ENCODE measurements at places on chromosomes 1 and 21.

- peaks cover 4% of the 10 kb centered on the region for H3K36me3 ChIP-seq
- H3K4me3 ChIP-seq = no peak overlapping the region
- no peak for DNase-seq
- H3K4me1 ChIP-seq = peaks cover 11% of the 10 kb centered on the region
Measured at GRCh38 chr1:218304281-218305039, 19.4 kb downstream of the RRP15 start.

DNA sequence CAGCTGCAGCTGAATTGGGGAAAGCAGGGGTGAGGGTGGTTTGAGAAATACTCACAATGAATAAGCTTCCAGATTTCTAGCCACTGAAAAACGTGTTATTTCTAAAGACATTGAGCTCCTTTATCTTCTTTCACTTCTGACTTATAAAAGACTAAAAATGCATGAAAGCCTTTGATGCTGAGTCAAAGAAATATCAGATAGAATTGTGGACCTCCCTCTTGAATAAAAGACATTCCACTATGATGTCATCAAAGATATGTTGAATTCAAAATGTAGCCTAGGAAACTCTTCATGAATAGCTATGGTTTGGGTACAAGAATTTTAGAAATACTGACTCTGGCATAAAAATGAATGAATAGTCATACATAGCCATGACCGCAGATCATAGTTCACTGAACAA lies 44.7 kb upstream of the COL24A1 start:
- no peaks in the 10 kb centered on the region for H3K36me3 ChIP-seq
- H3K4me1 ChIP-seq = no peaks in the 10 kb centered on the region
- H3K27me3 ChIP-seq = no peaks in the 10 kb centered on the region

DNA sequence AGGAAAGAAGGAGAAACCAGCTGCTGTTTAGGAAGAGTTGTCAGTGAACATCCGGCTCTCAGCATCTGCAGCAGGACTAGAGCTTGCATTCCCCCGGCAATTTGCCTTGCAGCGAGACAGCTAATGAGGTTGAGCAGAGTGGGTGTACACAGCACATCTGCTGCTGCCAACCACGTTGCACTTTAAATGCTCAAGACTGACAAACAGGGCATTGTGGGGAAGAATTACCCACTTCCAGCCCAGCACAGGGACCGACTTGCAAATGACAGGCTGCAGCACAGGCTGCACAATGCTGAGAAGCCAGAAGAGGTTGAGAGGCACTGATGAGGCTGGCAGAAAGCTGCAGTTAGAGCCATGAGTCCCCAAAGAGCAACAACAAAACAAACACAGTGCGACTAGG lies 47.5 kb upstream of the PLA2G2C start:
- H3K27ac ChIP-seq = no peak overlapping the region
- no peaks in the 10 kb centered on the region for H3K36me3 ChIP-seq
- DNase-seq = no peak
- peaks cover 62% of the 10 kb centered on the region for H3K27me3 ChIP-seq
- no peak overlapping the region for H3K4me3 ChIP-seq

- peaks cover 5% of the 10 kb centered on the region for H3K36me3 ChIP-seq
- no peak for DNase-seq
- peak overlapping the region; percentile 81 for H3K4me3 ChIP-seq
- H3K27ac ChIP-seq = no peak overlapping the region
Measured at GRCh38 chr1:220879509-220880361, 492 bp downstream of the HLX start.

DNA sequence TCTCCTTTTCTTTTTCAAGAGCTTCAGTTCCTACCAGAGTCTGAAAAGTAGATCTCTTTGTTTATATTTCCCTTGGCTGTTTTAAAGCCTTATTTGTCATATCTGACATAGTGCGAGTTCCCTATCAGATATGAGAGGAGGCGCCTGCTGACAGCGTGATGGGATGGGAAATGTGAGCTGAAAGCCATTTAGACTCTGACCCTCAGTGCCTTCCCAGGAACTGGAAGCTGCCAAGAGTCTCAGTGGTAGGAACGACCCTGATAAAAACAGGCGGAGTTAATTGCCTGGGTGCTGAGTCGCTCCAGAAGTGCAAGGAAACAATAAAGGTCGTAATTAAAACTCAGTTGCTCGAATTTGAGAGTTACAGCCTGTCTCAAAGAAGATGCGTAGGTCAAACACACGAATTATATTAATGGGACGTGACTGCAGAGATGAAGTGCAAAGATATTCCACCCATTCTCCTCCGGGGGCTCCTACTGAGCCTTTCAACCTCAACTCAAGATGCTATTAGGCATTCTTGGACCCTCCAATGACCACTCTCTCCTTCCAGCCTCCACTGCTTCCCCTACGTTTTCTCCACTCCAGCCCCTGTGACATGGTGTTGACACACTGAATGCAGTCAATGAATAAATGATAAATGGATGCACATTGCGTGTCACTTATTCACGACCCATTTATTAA lies 84.6 kb downstream of the KAZN start:
- H3K4me3 ChIP-seq = no peak overlapping the region
- no peaks in the 10 kb centered on the region for H3K27me3 ChIP-seq
- H3K4me1 ChIP-seq = peaks cover 2% of the 10 kb centered on the region
- DNase-seq = no peak
- H3K27ac ChIP-seq = no peak overlapping the region

GRCh38 chr1:37574834-37575480 lies 18.2 kb downstream of the DNALI1 start:
- H3K36me3 ChIP-seq = peaks cover 5% of the 10 kb centered on the region
- H3K4me1 ChIP-seq = peaks cover 2% of the 10 kb centered on the region
- no peaks in the 10 kb centered on the region for H3K27me3 ChIP-seq
- H3K27ac ChIP-seq = peak overlapping the region; percentile 61
- H3K4me3 ChIP-seq = peak overlapping the region; percentile 63

DNA sequence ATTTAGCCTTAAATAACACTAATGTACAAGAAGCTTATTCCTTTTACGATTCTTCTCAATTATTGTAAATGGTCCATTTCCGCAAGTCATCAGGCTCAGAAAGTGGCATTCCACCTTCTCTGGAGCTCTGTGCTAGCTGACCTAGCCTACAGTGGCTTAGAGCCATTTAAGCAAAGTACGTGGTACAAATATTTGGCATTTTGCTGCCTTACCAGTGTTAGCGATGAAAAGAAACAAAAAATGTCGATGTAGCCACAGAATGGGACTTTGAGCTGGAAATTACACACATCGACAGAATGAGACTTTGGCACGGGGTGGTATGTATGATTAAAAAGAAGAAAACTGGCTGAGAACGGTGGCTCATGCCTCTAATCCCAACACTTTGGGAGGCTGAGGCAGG lies 26.1 kb downstream of the OVAAL start:
- peak overlapping the region; percentile 28 for H3K4me3 ChIP-seq
- DNase-seq = no peak
- peaks cover 3% of the 10 kb centered on the region for H3K27me3 ChIP-seq
- no peaks in the 10 kb centered on the region for H3K36me3 ChIP-seq

GRCh38 chr1:52769346-52770033 lies 43.2 kb downstream of the ZYG11B start:
- H3K4me3 ChIP-seq = no peak overlapping the region
- no peaks in the 10 kb centered on the region for H3K27me3 ChIP-seq
- H3K27ac ChIP-seq = peak overlapping the region; percentile 73
- H3K36me3 ChIP-seq = peaks cover 2% of the 10 kb centered on the region
- DNase-seq = no peak
- H3K4me1 ChIP-seq = peaks cover 15% of the 10 kb centered on the region

GRCh38 chr1:43042773-43043457 lies 84.2 kb upstream of the SLC2A1 start:
- H3K27me3 ChIP-seq = peaks cover 8% of the 10 kb centered on the region
- H3K27ac ChIP-seq = no peak overlapping the region
- no peak overlapping the region for H3K4me3 ChIP-seq
- peaks cover 8% of the 10 kb centered on the region for H3K4me1 ChIP-seq
- no peaks in the 10 kb centered on the region for H3K36me3 ChIP-seq

GRCh38 chr1:84700070-84700469 lies 9.8 kb upstream of the SSX2IP start:
- peaks cover 2% of the 10 kb centered on the region for H3K36me3 ChIP-seq
- H3K27ac ChIP-seq = no peak overlapping the region
- no peak for DNase-seq
- H3K4me3 ChIP-seq = no peak overlapping the region
- peaks cover 19% of the 10 kb centered on the region for H3K27me3 ChIP-seq

DNA sequence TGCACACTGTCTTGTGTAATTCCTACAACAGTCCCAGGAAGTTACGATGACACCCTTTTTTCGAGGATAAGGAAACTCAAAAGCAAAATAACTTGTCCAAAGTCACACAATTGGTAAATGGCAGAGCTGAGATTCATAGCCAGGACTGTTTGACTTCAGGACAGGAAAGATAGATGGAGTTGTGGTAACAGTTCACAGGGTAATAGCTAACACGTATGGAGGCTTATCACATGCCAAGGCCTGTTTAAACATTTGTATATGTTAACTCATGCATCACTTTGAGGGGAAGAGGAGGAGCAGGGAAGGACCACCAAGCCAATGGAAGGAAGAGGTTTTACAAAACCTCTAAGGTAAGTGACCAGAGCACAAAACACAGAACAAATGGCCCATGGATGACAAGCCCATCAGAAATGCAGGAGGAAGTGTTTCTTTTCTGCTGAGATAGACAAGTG lies 2.8 kb downstream of the DHCR24 start:
- peaks cover 12% of the 10 kb centered on the region for H3K27me3 ChIP-seq
- DNase-seq = no peak
- H3K4me1 ChIP-seq = peaks cover 31% of the 10 kb centered on the region
- H3K36me3 ChIP-seq = peaks cover 2% of the 10 kb centered on the region
- no peak overlapping the region for H3K27ac ChIP-seq

GRCh38 chr21:26003404-26003803 lies 167.2 kb downstream of the APP start:
- no peak overlapping the region for H3K27ac ChIP-seq
- H3K36me3 ChIP-seq = peaks cover 3% of the 10 kb centered on the region
- DNase-seq = no peak
- H3K4me3 ChIP-seq = no peak overlapping the region

- no peaks in the 10 kb centered on the region for H3K4me1 ChIP-seq
- H3K36me3 ChIP-seq = no peaks in the 10 kb centered on the region
- peaks cover 28% of the 10 kb centered on the region for H3K27me3 ChIP-seq
- DNase-seq = no peak
- H3K4me3 ChIP-seq = no peak overlapping the region
Measured at GRCh38 chr1:175564119-175564518, 179.3 kb downstream of the TNR start.

GRCh38 chr21:42651515-42652401 lies 1.7 kb upstream of the PDE9A start:
- no peaks in the 10 kb centered on the region for H3K36me3 ChIP-seq
- peak overlapping the region; percentile 63 for H3K4me3 ChIP-seq
- H3K4me1 ChIP-seq = peaks cover 20% of the 10 kb centered on the region
- DNase-seq = no peak
- peak overlapping the region; percentile 37 for H3K27ac ChIP-seq

DNA sequence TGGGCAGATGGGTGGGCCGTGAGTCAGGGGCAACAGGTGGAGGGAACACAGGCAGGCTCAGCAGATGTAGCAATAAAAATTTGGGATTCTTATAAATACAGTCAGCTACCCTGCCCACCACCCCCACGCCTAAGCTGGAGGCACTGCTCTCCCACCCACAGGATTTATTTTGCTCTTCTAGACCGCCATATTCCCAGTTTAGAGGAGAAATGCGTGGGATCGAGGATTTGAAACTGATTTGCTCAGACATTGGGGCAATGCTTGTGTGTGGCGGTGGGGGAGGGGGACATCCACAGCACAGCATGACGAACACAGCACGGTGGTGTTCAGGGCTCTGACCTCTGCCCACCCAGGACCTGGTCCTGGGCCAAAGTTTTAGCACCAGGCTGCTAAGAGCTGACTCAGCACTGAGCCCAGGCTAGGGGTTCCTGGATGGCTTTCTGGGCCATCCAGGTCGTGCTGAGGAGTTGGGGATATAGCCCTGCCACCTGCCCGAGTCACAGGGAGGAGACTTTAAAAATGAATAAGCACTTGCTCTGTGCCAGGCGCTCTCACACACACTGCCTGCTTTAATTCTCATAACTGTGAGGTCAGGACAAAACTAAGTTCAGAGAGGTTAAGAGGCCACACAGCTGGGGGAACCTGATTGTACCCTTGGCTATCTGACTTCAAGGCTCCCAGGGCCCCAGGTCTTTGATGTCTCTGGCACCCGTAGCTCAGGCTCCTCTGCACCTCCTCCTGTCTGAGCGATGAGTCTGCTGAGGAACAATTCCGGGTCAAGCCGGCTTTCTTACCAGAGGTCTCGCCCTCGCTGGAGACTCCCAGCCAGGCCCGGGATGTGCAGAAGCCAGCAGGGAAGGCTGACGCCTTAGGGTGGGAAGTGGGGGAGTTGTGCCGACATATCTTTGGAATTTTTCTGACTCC lies 29.4 kb upstream of the CSF1 start:
- DNase-seq = no peak
- H3K36me3 ChIP-seq = no peaks in the 10 kb centered on the region
- peaks cover 11% of the 10 kb centered on the region for H3K4me1 ChIP-seq
- H3K4me3 ChIP-seq = no peak overlapping the region
- H3K27ac ChIP-seq = no peak overlapping the region

GRCh38 chr21:45607021-45607908 lies 36.3 kb upstream of the PCBP3 start:
- H3K27me3 ChIP-seq = peaks cover 4% of the 10 kb centered on the region
- H3K27ac ChIP-seq = peak overlapping the region; percentile 57
- DNase-seq = peak; percentile 27
- H3K36me3 ChIP-seq = peaks cover 4% of the 10 kb centered on the region
- H3K4me1 ChIP-seq = peaks cover 7% of the 10 kb centered on the region

DNA sequence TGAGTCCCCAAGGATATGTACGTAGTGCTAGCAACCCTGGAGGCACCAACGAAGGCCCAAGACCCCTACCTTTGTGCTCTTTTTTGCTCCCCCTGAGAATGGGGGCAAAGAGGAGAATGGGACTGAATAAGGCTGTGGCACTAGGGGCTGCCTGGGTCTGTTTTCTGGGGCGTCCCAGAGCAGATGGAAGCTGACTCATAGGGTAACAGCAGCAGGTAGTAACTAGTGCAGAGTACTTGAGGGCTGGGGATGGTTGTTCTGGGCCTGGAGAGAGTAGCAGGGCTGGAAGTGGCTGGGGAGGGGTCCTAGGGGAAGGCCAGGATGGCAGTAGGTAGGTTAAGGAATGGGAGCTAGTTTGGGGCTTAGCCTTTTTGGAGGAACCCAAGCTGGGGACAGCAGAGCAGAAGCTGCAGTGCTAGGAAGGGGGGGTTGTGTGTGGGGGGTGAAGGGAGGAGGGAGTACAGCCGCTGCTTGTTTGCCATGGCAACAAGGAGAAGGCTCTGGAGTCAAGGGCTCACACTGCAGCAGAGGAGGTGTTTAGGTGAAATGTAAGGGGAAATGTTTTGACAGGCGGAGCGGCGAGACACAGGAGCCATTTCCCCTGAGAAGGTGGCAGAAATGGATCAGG lies 1.8 kb downstream of the NCDN start:
- H3K27ac ChIP-seq = peak overlapping the region; percentile 98
- H3K36me3 ChIP-seq = peaks cover 2% of the 10 kb centered on the region
- H3K4me3 ChIP-seq = peak overlapping the region; percentile 76
- H3K27me3 ChIP-seq = no peaks in the 10 kb centered on the region
- DNase-seq = no peak

- peaks cover 48% of the 10 kb centered on the region for H3K4me1 ChIP-seq
- DNase-seq = no peak
- peaks cover 6% of the 10 kb centered on the region for H3K36me3 ChIP-seq
- H3K27me3 ChIP-seq = no peaks in the 10 kb centered on the region
Measured at GRCh38 chr1:13783551-13783950, 83.6 kb downstream of the PRDM2 start.

Data from T-helper 17 cell (primary cell).